ENCODE measurements at places on chromosomes 4 and X.

GRCh38 chr4:5712517-5712916 lies 1.5 kb downstream of the EVC start:
- no peak for DNase-seq

GRCh38 chrX:134161162-134161561 lies 75.8 kb upstream of the CCDC160 start:
- DNase-seq = no peak

GRCh38 chr4:131638781-131639180 lies 1510.3 kb upstream of the PCDH10 start:
- DNase-seq = no peak

GRCh38 chrX:17154001-17154400 lies 207.5 kb downstream of the REPS2 start:
- no peak for DNase-seq

DNA sequence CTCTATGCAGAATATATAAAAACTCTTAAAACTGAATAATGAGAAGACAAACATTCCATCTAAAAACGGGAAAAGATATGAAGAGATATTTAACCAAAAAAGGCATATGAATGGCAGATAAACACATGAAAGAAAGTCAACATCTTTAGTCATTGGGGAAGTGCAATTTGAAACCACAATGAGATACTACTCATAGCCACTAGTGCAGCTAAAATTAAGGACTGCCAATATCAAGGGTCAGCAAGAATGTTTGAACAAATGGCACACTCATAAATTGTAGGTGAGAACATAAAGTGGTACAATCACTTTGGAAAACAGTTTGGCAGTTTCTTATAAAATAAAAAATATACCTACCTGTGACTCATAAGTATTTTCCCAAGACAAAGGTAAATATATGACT lies 534.9 kb upstream of the DIPK2B start:
- no peak for DNase-seq

DNA sequence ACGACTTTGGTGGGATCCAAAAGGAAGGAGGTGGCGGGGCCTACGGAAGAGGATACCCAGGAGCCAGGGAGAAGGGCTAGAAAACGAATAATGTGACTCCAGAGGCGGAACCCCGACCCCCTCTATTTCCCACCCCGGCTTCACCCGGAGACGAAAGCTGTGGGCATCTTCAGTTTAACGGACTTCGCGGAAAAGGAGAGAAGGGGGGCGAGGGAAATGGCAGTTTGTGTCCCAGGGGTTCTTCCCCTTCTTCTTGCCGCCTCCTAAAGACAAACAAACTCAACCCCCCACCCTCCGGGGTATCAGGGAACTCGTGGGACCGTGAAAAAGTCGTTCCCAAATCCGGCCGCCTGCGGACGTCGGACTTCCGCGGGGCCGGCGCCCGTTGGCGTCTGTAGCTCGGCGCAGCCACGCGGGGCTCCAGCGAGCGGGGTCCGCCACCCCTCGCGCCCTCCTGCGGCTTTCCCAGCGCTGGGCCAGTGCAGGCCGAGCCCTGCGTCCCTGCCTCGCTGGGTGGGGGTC lies 3.6 kb upstream of the LEF1 start:
- no peak for DNase-seq

DNA sequence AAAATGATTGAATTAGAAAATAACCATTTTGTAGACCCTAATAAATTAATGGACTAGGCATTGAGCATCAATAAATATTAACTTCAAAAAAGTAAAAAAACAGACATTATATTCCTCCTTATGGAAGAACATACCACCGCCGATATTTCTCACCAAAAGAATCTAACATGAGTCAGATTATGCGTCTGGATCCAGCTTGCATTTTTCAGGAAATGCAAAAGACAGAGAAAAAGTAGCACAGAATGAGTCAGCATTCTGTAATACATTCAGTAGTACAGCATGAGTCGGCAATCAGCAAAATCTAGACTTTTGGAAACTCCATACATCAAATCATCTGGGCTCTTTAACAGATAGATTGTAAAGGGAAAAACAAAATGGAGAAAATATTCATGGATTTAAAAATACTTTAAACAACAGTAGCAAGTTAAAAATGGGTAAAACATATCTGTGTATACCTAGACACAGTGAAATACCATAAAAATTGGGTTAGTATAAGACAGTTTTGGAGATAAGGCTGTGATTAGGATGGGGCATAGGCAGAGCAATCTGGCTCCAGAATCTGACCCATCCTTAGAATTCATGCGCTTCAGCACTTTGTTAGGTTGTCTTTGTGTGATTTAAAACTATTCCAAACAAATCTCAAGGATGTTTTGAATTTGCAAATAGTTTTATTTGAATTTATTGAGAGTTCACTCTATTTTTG lies 633.0 kb upstream of the FAM241A start:
- no peak for DNase-seq

DNA sequence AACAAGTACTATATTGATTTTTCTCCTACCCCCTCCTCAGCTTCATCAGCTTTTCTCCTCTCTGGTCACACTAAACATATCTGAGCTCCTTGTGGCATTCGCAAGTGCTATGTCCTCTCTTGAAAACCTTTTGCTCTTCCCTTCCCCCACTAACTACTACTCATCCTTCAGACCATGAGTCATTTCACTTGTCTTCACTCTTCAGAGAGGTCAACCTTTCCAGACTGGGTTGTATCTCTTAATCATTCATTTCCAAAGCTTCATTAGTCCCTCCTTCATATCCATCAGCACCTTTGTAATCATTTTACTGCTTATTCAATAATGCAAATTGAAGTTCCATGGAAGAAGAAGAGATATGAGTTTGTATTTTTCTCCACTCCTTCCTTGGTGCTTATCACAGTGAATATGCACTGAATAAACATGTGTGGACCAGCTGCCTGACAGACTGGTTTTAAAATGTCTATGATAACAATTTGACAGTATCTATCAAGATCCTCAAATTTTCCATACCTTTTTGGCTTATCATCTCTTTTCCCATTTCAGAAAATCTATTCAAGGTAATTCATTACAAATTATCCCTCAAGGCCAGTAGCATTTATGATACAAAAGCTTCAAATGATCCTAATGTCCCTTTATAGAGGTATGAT lies 28.4 kb downstream of the DDX60L start:
- DNase-seq = no peak

GRCh38 chr4:21733894-21734630 lies 214.5 kb downstream of the KCNIP4 start:
- DNase-seq = no peak

DNA sequence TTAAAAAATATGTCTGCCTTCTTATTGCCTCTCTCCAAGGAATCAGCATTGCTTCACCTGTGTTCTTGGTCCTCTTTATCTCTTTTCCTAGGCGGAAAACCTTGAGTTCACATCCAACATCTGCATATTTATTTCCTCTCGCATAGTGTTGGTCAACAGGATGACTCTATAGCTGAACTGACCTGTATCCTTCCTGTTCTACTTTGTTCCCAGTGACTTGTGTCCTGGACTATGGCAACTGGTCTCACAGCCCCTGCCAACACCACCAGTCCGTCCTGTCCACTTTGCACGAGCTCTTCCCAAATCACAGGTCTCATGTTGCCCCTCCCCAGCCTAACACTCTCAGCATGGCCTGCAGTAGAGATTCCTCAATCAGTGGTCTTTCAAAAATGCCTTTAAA lies 2.0 kb downstream of the DIPK2B start:
- no peak for DNase-seq

- no peak for DNase-seq
These were observed 35.5 kb downstream of the REPS2 start for GRCh38 chrX:16981980-16982379.

DNA sequence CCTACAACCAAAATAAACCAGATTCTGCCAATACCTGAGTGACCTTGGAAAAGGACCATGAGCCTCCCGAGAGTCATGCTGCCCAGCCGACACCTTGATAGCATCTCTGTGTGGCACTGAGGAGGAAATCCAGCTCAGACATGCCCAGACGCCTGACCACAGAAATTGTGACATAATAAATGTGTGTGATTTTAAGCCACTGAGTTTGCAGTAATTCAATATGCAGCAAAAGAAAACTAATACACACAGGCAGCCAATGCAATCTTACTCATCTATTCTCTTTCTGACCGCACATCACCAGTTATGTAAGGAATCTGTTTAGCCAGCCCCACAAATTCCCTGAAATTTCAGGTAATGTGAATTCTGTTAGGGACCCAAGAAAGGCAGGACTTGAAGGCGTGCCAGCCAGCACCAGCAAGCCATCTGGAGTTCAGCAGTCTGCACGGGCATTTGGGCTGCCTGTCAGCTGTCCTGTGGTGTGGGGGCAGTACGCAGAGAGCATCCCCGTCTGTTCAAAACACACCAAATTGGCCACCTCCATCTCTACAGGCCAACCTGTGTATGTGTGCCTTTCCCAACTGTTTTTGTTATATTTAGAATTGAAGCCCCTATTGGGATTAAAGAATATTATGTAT lies 176.4 kb downstream of the NLGN4X start:
- no peak for DNase-seq

DNA sequence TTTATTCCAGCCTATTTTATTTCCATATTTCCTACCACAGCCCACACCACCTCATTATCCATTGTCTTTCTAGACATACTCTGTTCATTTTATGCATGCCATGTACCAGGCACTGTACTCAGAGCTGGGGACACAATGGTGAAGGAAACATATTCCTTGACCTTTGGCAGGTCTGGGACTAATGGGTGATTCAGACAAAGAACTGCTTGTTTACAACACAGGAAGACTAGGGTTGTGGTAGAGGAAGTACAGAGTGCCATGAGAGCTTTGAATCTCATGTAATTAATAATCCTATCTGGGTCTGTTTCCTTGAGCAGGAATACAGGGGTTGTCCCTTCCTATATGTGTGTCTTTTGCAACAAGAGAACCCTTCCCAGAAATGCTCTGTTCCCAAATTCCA lies 75.1 kb upstream of the NUDT10 start:
- no peak for DNase-seq
